ENCODE measurements at places on chromosomes 1 and 21.

GRCh38 chr1:31872658-31873636, 57.1 kb upstream of the SPOCD1 start:
- no peak for DNase-seq

GRCh38 chr1:208227366-208227765, 16.8 kb downstream of the PLXNA2 start:
- no peak for DNase-seq

GRCh38 chr21:41667136-41667535, 99.7 kb downstream of the RIPK4 start:
- no peak for DNase-seq

- peak; percentile 53 for DNase-seq
Measured at GRCh38 chr21:28776251-28776650, 216.4 kb downstream of the LTN1 start.

GRCh38 chr1:52925571-52926005, 1.5 kb upstream of the SCP2 start:
- no peak for DNase-seq

DNA sequence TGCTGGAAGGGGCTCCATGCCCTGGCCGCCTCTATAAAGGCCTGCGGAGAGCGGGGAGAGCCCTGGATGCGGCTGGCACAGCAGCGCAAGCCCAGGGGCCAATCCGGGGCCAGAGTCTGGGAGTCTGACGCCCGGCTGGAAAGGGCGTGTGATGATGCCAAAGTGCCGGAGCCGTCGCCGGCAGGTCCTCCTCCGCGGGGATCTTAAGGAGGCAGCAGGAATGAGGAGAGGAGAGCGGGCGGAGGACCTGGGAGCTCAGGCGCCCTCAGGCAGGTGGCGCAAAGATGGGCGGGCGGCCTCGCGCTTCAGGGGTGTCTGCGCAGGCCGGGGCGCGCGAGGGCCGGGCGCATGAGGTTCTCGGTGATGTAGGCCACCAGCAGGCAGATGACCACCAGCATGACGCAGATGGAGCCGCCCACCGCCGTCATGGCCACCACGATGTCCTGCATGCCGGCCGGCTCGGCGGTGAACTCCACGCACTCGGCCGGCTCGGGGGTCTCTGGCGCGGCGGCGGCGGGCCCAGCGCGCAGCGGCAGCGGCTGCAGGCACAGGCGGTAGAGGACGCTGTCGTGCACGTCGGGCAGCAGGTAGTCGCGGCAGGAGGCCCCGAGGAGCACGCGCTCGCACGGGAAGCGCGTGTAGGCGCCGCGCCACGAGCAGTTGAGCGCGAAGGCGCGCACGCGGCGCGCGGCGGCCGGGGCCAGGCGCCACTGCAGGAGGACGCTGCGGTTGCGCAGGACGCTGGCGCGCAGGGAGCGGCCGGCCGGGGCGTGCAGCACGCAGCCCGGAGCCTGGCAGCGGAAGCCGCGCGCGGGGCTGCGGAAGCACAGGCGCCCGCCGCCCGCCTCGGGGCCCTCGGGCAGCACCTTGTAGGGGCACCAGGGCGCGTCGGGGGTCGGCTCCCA, 653 bp downstream of the FNDC10 start:
- peak; percentile 16 for DNase-seq

GRCh38 chr1:229403573-229403972, 30.3 kb downstream of the ACTA1 start:
- DNase-seq, result no peak

DNA sequence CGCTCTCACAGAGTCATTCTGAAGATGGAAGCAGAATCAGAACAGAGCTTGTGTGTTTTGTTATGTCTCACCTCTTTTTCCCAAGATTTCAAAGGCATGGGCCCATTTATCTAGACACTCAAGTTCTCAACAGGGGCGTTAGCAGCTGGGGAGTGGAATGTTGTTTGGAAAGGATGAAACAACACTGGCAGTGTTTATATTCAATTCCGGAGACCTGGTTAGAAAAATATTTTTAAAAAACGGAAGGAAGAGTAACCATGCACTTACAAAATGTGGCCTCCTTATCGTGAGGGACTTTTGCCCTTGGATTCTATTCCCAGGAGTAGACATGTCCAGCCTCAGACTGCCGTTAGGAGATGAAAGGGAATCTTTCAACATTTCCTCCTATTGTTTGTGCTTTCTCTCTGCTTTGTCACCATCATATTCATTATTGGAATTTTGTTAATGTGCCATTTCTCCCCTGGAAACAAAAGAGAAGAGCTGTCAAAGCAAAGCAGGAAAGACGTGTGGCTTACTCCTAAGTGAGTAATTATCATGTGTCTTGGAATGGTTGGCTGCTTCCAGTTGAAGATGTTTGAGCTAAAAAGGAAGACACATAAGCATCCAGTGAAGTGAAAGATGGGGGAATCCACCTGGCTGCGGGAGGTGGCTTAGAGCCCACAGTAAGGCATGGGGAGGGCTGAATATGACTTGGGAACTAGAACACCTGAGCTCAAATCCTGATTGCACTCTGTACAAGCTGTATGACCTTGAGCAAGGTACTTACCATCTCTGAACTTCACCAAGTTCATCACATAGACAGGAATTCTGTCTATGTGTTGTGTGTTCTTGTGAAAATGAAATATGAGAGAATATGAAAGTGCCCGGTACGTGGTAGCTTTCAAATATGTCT, 71.7 kb upstream of the JUN start:
- no peak for DNase-seq

DNA sequence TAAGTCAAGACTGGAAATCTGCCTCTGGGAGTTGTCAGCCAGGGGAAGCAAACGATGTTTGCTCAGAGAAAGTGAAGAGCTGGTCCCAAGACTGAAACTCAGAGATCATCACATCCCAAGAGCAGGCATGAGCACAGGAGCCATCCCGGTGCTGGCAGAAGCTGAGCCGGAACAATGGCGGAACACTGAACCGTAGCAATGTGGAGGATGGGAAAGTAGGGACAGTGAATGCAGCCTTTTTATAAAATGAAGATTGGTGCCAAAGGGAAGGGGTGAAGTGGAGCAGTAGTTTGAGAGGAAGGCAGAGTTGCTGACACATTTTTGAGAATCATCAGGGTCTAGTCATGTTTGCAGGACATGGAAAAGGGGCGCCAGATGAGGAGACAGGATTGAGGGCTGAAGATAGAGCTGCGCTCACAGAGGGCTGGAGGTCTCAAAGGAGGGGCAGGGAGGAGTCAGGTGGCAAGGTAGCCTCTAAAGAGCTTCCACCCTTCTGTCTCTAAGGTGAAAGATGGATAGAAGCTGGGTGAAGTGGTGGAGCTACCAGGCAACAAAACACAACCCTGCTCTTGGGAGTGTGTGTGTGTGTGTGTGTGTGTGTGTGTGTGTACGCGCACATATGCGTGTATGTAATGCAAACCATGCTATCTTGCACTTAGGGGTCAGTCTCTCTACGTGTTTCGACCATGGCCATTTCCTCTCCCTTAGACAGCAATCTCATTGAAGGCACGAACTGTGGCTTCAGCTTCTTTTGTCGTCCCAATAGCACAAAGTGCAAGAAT, 94.3 kb upstream of the IRF2BP2 start:
- DNase-seq, result no peak

DNA sequence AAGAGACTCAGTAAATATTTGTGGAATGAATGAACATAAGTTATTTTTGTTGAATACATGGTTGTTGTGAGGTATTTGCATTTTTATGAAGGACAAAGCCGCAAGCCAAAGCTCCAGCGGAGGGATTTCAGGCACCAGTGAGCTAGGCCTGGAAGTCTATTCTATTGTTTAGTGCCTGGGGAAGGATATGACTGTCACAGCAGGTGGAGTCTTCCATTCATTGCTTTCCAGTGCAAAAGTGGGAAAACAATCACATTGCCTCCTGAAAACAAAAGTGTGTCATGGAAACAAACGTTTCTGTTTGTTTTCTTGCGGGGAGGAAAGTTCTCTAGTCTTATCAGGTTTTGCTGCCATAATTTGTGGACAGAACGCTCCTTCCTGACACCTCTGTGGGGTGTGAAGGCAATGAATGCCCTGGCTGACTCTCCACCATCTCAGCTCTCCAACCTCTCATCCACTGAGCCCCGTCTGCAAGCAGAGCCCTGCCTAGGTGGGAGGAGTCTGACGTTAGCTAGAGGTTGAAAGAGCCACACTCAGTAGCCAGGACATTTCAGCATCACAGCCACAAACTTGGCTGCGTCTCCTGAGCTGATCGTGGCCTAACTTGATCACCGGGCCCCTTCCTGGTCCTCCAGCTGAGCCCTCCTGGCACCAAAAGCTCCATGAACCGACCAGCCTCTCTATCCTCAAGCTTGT, 739.1 kb downstream of the MATN1 start:
- DNase-seq, result no peak

GRCh38 chr1:121414905-121415304, 230.1 kb downstream of the SRGAP2C start:
- no peak for DNase-seq

DNA sequence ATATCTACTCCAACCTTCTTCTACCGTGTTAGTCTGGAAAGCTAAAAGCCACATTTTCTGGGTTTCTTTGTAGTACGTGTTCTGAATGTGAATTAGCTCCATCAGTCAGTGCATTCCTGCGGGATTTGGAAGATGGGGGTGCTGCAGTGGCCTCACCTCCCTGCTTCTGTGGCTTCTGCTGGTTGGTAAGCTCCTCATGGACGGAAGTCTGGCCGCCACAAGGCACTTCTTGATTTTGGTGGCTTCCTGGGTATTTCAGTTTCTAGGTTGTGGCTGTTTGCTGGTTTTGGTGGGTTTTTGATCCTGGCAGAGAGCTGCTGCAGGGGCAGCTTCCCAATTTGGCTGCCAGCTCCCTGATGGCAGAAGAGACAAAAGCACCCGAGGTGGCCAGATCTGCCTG, 20.9 kb upstream of the TACSTD2 start:
- no peak for DNase-seq

DNA sequence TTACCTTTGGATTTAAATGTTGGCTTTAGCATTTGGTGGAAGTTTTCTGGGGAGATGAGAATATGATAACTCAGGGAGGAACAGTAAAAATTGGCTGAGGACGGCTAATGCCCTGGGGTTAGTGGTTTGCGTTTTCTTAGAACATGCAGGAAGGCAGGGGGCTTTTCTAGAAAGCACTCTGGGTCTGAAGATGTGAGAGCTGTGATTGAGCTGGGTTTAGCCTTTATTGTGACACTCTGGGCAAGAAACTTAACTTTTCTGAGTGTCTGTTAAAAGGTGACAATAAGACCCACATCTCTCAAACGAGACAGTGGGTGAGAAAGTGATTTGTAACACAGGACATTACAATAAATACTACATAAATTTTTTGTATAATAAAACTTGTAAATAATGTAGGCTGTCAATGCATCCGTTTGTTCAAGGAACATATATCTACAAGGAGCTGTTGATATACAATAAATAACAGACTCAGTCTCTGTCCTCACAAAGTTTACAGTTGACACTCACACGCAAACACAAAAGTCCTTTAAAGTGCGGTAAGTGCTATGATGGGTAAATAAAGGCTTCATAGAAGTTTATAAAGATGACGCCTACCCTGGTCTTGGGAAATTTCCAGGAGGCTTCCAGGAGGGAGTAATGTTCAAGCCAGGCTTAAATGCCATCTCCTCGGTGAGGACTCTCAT, 49.5 kb upstream of the MRPS6 start:
- no peak for DNase-seq

DNA sequence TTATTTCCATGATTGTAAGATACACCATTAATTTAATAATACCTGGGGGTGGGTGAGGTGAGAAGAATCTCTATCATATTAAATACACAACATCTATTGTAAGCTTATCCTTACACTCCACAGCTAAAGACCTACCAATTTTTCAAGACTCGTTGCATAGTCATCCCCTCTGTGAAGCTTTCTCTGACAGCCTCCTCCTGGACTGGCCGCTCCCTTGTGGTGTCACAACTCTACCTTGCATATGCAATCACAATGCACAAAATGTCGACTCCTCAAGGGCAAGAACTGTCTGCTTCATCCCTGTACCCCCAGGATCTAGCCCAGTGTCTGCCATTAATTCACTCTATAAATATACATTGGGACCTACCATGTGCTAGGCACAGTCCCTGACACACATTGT, 2.4 kb upstream of the PTGFRN start:
- no peak for DNase-seq

GRCh38 chr1:221994274-221994698, 252.4 kb upstream of the DUSP10 start:
- DNase-seq, result peak; percentile 4

- DNase-seq, result no peak
Measured at GRCh38 chr1:77406661-77407060, 124.8 kb downstream of the AK5 start.

GRCh38 chr1:212225416-212225815, 59.8 kb upstream of the PPP2R5A start:
- DNase-seq, result no peak

GRCh38 chr1:201666102-201666501, 127.2 kb downstream of the NAV1 start:
- DNase-seq, result no peak

GRCh38 chr1:234176000-234176399, 197.3 kb upstream of the COA6 start:
- DNase-seq, result no peak

DNA sequence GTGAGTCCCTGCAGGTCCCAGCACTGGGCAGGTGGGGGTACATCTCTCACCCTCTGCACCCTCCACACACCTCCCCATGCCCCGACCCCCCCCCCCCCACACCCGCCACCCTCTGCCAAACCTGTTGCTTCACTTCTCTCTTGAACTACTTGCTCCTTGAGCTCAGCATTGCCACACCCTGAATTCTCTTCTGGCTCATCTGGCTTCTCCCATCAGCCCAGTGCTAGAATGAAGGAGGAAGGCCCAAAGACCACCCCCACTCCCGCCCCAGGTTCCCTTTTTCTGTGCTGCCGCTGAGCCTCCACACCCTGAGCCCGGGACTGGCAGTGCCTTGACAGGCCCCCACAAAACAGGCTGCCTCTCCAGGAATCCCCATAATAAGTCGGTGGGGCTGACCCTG, 6.4 kb upstream of the TNNI1 start:
- no peak for DNase-seq

- no peak for DNase-seq
Measured at GRCh38 chr1:172363852-172364251, 56.6 kb upstream of the C1orf105 start.

DNA sequence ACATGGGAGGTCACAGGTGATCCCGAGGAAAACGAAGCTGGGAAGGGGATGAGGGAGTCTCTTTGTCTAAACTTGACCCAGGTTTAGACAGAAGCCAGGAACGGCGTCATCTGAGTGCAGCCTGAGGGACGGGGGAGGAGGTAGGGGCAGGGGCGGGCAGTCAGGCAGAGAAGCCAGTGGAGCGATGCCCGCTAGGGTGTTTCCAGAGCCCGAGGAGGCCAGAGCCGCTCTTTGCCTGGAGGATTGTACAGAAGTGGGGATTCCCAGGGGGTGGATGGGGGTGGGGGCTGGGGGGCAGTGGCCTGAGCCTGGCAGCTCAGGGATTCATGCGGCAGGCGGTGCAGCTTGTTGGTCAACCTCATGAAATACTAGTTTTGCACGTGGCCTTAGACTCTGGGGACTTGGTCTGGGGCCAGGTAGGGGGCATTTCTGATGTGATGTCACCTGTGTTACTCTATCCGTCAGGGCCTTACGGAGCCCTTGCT, 58.4 kb downstream of the VPS26C start:
- no peak for DNase-seq

All from stimulated activated CD8-positive, alpha-beta memory T cell treated with anti-CD3 and anti-CD28 coated beads, Interleukin-15, amount 100 ng/mL, for 48 hours (primary cell).